Uterus (tissue), 4 donors: ENCODE measurements at places on chromosomes 13 and 19. TPM values are rescaled to one million over a fixed set of nuclear protein-coding genes. Genes with fewer than 3 reads are reported as not detected.

DNA sequence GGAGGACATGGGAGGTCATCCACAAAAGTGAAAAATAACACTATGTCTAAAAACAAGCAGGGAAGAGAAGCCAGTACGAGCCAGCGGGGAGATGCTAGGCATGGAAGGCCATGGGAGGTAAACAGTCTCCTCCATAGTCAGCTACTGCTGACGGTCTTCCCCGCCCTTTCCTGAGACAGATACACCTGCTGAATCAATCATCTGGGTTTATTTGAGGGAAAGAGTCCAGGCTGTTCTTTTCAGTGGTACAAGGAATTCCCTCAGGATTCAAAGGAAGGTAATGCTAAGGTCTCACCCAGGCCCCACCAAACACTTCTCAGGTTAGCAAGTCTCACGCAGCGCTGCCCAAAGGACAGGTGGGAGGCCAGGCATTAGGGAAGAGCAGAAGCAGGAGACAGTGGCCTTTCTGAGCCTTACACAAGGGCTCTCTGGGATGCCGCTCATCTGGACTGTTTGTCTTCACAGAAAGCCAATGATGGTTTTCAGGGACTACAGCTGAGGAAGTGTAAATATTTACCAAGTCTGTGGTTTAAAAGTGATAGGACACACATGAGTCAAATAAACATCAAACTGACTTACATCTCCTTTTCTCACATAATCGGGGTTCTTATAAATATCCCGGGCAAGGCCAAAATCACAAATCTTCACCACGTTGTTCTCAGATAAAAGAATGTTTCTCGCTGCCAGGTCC lies 173.9 kb downstream of the FLT1 start:
- no peak for DNase-seq

- DNase-seq = no peak
Observed at GRCh38 chr13:57633950-57634838, 2.6 kb downstream of the PCDH17 start.

DNA sequence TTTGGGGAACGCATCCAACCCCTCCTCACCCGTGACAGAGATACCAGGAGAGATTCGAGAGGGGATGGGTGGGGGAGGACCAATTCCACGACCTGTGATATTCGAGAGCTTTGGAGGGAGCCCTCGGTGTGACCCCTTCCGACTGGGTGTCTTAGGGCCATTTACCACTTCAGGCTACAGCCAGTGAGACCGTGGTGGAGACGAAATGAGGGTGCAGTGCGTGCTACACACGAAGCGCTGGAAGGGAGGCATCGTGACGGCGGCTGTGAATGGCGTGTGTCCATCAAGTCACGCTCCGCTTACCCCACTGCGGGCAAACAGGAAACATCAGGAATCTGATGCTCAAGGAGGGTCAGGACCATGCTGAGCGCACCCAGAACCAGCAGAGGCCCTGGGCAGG lies 10.4 kb downstream of the CTU1 start:
- DNase-seq = no peak

DNA sequence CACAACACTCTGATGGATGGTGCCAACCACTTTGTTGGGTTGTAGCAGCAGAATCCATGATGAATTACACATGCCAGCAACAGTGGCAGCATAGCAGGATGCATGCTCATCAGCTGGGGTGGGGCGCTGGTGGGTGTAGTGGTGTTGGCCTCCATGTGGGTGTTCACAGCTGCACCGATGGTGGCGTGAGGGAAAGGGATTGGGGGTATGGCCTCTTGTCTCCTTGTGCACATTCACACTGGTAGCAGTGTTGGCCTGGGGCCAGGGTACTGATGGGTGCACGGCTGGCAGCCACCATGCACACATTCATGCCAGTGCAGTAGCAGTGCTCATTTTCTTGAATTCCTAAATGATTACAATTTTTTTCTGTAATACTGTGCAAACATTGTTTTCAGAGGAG lies 2748.8 kb upstream of the PCDH20 start:
- DNase-seq = peak; percentile 13

The PLPPR3 gene
- total RNA-seq = not detected
